Calu3 (cell line): ENCODE measurements at places on chromosomes 1 and 21. TPM values are rescaled to one million over a fixed set of nuclear protein-coding genes. Genes with fewer than 3 reads are reported as not detected.
A peak's percentile ranks its signal among the peaks of the same experiment; 100 is the strongest.

DNA sequence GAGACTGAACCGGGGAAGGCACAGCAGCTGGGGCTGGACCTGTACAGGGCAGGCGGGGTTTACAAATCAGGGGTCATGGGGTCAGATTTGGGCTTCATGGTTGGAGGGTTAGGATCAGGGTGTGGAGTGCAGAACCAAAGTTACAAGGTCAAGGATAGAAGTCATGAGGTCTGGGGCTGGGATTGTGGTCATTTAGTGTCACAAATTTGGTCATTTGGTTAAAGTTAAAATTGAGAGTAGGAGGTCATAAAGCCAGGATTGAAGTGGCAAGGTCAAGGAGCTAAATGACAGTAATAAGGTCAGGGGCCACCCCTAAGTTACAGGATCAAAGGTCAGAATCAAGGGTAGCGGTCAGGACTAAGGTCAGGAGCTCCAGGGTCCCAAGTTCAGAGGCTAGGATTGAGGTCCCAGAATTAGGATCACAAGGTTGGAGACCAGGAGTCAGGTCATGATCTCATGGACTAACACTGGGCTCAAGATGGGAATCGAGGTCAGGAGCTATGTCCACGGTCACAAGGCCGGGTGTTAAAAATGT is 20.4 kb downstream of the SERINC2 start:
- no peaks in the 10 kb centered on the region for H3K27me3 ChIP-seq
- H3K4me1 ChIP-seq: no peaks in the 10 kb centered on the region
- no peak for DNase-seq
- H3K4me3 ChIP-seq: no peak overlapping the region
- H3K27ac ChIP-seq: no peak overlapping the region

- peaks cover 18% of the 10 kb centered on the region for H3K4me1 ChIP-seq
- DNase-seq: no peak
- H3K27me3 ChIP-seq: no peaks in the 10 kb centered on the region
- no peaks in the 10 kb centered on the region for H3K36me3 ChIP-seq
- H3K27ac ChIP-seq: no peak overlapping the region
Observed at GRCh38 chr1:113293256-113293626, 97.1 kb upstream of the MAGI3 start.

DNA sequence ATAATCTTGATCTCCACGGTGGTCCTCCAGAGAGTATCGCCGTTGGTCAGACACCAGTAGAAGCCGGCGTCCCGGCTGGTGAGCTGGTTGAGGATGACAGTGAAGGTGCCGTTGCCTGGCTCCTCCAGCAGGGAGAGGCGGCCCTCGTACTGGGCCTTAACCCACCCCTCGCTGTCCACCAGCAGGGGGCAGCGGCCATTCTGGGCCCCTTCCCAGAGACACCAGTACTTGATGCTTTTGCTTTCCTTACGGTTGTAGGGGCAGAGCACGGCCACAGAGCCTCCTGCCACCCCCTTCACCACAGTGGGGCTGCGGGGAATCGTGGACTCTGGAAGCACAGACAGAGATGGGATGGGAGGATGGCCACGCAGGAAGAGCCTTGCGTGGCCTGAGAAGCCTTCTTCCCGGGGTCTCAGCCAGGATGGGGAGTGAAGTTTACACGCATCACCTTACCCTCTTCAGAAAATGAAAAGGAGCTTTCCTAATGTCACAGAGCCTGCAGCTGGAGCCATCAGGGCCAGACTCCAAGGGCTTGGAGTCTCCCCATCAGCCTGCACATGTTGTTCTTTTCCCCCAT is 10.7 kb downstream of the PIGR start:
- no peak overlapping the region for H3K27ac ChIP-seq
- DNase-seq: peak; percentile 70
- no peak overlapping the region for H3K4me3 ChIP-seq

The BTBD19 gene
- 5.2 and 5.9 TPM in 2 replicates for total RNA-seq

The CD1D gene
- total RNA-seq: 0.76 and 0.86 TPM in 2 replicates

- no peak overlapping the region for H3K27ac ChIP-seq
- peaks cover 17% of the 10 kb centered on the region for H3K27me3 ChIP-seq
- DNase-seq: no peak
- peaks cover 10% of the 10 kb centered on the region for H3K4me1 ChIP-seq
Observed at GRCh38 chr1:48227165-48228013, 4.9 kb downstream of the SLC5A9 start.

- peak overlapping the region; percentile 52 for H3K4me3 ChIP-seq
- H3K36me3 ChIP-seq: no peaks in the 10 kb centered on the region
- no peak overlapping the region for H3K27ac ChIP-seq
- peaks cover 8% of the 10 kb centered on the region for H3K4me1 ChIP-seq
- peaks cover 24% of the 10 kb centered on the region for H3K27me3 ChIP-seq
Observed at GRCh38 chr1:10943991-10944730, 68.3 kb upstream of the TARDBP start.

DNA sequence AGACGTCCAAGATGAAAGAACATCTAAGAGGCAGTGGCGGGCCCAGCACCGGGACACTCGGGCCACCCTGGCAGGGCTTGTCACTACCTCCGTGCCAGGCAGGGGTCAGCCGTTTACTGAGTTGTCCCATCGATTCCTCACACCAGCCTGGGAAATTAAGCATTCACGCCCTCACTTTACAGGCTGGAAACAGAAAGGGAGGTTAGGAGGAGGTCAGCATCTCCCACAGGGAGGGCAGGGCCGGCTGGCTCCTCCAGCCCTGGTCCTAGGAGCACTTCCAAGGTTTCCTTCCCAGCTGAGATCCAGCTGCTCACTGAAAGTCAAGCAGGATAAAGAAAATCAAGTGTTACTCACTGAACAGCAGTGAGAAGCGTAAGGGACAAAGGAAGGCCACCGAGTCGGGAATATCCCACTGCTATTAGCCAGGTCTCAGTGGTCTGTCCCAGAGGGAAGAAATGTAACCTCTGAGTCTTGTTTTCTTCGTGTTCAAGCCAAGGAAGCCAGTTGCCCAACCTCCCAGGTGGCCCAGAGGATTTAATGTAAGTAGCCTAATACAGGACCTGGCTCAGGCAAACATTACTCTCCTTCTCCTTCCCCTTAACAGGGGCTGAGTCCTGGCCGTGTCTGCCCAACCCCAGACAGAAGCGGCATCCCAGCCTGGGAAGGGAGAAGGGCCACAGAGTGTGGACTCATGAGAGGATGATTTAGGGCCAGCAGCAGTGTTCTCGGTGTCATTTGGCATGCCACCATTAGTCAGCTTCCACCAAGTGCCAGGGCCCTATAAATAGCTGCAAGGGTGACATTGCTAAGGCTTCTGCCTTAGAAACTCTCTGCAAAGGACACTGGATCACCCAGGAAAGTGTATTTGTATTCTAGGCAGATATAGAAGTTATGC is 203.1 kb upstream of the GALNT2 start:
- H3K4me3 ChIP-seq: no peak overlapping the region
- no peak for DNase-seq
- H3K4me1 ChIP-seq: no peaks in the 10 kb centered on the region
- peaks cover 56% of the 10 kb centered on the region for H3K27me3 ChIP-seq

DNA sequence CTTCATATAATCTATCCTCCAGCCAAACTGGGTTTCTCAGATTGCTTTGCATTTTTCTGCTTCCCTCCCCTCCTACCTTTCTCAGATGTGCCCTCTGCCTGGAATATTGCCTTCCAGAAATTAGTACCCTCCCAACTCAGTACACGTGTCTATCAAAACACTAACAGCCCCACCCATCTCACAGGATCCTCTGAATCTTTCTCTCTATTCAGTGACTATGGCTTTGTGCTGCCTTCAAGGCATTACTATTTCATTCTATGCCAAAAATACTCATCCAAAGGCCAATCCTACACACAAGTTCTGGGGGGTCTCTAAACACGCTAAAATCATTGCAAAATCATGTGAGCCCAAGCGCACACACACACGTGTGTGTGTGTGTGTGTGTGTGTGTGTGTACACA is 58.4 kb downstream of the ZNF281 start:
- DNase-seq: no peak
- H3K27ac ChIP-seq: peak overlapping the region; percentile 35
- peak overlapping the region; percentile 7 for H3K4me3 ChIP-seq
- no peaks in the 10 kb centered on the region for H3K27me3 ChIP-seq
- H3K4me1 ChIP-seq: peaks cover 13% of the 10 kb centered on the region

- H3K27ac ChIP-seq: peak overlapping the region; percentile 27
- peaks cover 41% of the 10 kb centered on the region for H3K36me3 ChIP-seq
- H3K4me1 ChIP-seq: peaks cover 41% of the 10 kb centered on the region
Observed at GRCh38 chr1:223815865-223816264, 29.9 kb downstream of the TP53BP2 start.

DNA sequence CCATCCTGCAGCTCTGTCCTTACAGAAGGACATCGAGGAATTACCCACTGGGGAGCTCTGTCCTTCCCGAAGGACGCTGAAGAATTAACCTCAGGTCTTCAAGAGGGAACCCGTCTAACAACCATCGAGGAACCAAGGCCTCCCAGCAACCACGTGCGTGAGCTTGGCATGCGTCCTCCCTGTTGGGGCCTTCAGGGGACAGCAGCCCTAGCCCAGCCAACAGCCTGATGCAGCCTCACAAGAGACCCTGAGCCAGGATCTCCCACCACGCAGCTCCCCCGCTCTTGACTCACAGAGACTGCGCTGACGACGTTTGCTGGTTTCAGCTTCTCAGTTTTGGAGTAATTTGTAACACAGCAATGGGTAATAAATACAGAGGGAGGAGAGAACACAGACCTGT is 19.6 kb upstream of the AGPAT3 start:
- H3K27ac ChIP-seq: no peak overlapping the region
- DNase-seq: no peak
- H3K4me3 ChIP-seq: no peak overlapping the region
- H3K27me3 ChIP-seq: no peaks in the 10 kb centered on the region

GRCh38 chr1:162823771-162824525 is 33.4 kb downstream of the HSD17B7 start:
- no peak overlapping the region for H3K4me3 ChIP-seq
- no peak overlapping the region for H3K27ac ChIP-seq
- no peak for DNase-seq
- H3K4me1 ChIP-seq: peaks cover 31% of the 10 kb centered on the region

DNA sequence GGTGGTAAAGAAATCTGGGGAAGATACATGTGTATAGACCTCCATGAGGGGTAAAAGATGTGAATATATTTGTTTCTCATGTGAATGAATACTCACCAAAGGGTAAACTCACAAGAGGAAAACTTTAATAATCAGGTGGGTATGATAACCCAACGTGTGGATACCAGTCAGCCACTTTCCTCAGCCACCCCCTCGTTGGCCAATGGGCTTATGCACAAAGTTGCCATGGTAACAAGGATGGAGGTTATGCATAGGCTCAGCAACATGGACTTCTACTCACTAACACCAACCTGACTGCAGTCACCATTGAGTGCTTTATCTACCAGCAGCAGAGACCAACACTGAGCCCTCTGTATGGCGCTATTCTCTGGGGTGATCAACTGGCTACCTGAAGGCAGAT is 424.4 kb downstream of the DUSP10 start:
- H3K27me3 ChIP-seq: no peaks in the 10 kb centered on the region
- no peak for DNase-seq
- H3K4me1 ChIP-seq: peaks cover 16% of the 10 kb centered on the region

The TNNI3K gene
- total RNA-seq: not detected in 2 replicates

The ROR1 gene
- 24.5 and 33.8 TPM in 2 replicates for total RNA-seq
